ENCODE measurements at places on chromosomes 4 and X. TPM values are rescaled to one million over a fixed set of nuclear protein-coding genes. Genes with fewer than 3 reads are reported as not detected.

DNA sequence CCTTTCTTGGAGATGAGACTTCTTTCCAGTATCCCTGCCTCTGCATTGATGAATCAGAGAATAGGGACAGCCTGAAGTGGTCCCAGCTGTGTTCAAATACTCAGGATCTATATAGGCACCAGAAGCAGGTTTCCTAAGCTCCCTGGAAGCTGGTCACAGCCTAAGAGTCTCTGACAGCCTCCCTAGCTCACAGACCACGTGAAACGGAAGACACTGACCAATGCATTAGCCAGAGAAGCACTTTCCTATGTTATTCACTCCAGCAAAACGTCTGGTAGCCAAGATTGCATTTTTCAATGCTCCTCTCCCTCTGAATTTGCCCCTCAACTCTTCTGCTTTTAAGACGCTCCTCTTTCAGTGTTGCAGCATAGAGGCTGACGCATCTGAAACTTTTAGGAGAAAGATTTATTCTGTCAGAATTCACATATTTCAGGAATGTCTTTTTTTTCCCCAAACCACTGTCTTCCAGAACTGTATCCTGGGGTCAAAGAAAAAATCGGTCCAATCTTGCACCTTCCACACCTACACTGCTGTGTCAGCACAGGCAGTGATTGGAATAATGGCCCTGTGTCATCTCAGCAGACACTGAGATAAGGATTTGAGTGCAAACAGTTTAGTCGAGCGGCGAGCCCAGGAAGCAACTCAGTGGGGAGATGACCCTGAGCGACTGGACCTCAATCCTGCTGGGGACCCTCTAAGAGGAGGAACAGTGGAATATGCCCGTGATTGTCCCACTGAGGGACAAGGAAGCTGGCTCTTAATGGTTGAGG lies 109.4 kb downstream of the SMIM20 start:
- H3K4me3 ChIP-seq, result no peak overlapping the region
- no peaks in the 10 kb centered on the region for H3K36me3 ChIP-seq
- peaks cover 24% of the 10 kb centered on the region for H3K4me1 ChIP-seq
- no peak for DNase-seq
- peak overlapping the region; percentile 47 for H3K27ac ChIP-seq

GRCh38 chr4:23070848-23071570 lies 378.3 kb downstream of the GBA3 start:
- H3K4me3 ChIP-seq, result no peak overlapping the region
- no peak for DNase-seq
- H3K36me3 ChIP-seq, result no peaks in the 10 kb centered on the region
- H3K27ac ChIP-seq, result no peak overlapping the region

GRCh38 chr4:115332078-115332477 lies 218.7 kb upstream of the NDST4 start:
- no peaks in the 10 kb centered on the region for H3K4me1 ChIP-seq
- H3K36me3 ChIP-seq, result no peaks in the 10 kb centered on the region
- no peaks in the 10 kb centered on the region for H3K27me3 ChIP-seq
- H3K4me3 ChIP-seq, result no peak overlapping the region
- H3K27ac ChIP-seq, result no peak overlapping the region

DNA sequence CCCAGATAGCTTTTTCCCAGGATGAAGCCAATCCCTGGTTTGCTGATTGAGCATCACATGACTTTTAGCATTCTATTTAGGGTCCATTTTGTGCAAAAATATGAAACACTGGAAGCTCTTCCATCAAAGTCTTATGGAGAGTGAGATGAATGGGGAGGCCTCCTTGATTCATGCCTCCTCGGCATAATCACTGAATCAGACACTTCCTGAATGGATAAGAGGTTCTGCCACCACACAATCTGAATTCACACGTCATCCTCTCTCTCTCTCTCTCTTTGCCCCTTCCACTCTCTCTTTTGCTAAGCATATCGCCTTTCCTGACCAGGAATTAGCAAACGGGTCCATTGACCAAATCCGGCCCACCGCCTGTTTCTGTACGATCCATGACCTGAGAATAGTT lies 68.7 kb downstream of the CRMP1 start:
- no peaks in the 10 kb centered on the region for H3K36me3 ChIP-seq
- H3K4me3 ChIP-seq, result no peak overlapping the region
- H3K27ac ChIP-seq, result no peak overlapping the region
- no peaks in the 10 kb centered on the region for H3K27me3 ChIP-seq
- H3K4me1 ChIP-seq, result peaks cover 7% of the 10 kb centered on the region
- no peak for DNase-seq

- H3K36me3 ChIP-seq, result no peaks in the 10 kb centered on the region
- H3K4me3 ChIP-seq, result no peak overlapping the region
- H3K27me3 ChIP-seq, result no peaks in the 10 kb centered on the region
- H3K4me1 ChIP-seq, result no peaks in the 10 kb centered on the region
- no peak for DNase-seq
- no peak overlapping the region for H3K27ac ChIP-seq
Observed at GRCh38 chrX:39427906-39428305, 626.6 kb downstream of the MID1IP1 start.

- no peaks in the 10 kb centered on the region for H3K4me1 ChIP-seq
- H3K27me3 ChIP-seq, result no peaks in the 10 kb centered on the region
- no peak overlapping the region for H3K27ac ChIP-seq
- no peak for DNase-seq
- H3K4me3 ChIP-seq, result no peak overlapping the region
Observed at GRCh38 chrX:143648705-143649104, 12.8 kb upstream of the SLITRK4 start.

GRCh38 chr4:6440506-6441201 lies 31.8 kb downstream of the PPP2R2C start:
- no peaks in the 10 kb centered on the region for H3K4me1 ChIP-seq
- no peak for DNase-seq
- H3K4me3 ChIP-seq, result no peak overlapping the region
- H3K27ac ChIP-seq, result no peak overlapping the region
- peaks cover 22% of the 10 kb centered on the region for H3K27me3 ChIP-seq

DNA sequence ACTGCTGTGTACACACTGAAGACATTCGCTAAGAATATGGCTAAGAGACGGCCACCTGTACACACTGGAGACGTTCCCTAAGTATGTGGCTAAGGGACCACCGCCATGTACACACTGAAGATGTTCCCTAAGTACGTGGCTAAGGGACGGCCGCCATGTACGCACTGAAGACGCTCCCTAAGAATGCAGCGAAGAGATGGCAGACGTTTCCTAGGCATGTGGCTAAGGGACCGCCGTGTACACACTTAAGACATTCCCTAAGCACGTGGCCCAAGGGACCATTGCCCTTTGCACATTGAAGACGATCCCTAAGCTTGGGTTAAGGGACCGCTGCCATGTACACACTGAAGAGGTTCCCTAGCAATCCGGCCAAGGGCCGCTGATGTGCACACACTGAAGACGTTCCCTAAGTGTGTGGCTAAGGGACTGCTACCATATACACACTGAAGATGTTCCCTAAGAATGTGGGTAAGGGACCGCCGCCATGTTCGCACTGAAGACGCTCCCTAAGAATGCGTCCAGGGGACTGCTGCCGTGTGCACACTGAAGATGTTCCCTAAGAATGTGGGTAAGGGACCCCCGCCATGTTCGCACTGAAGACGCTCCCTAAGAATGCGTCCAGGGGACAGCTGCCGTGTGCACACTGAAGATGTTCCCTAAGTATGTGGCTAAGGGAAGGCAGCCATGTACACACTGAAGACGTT lies 36.7 kb downstream of the DHRSX start:
- peaks cover 2% of the 10 kb centered on the region for H3K4me1 ChIP-seq
- H3K27me3 ChIP-seq, result no peaks in the 10 kb centered on the region
- no peaks in the 10 kb centered on the region for H3K36me3 ChIP-seq
- no peak for DNase-seq
- no peak overlapping the region for H3K4me3 ChIP-seq

GRCh38 chr4:79663141-79663540 lies 255.1 kb upstream of the GK2 start:
- no peaks in the 10 kb centered on the region for H3K36me3 ChIP-seq
- DNase-seq, result no peak
- H3K27ac ChIP-seq, result no peak overlapping the region

DNA sequence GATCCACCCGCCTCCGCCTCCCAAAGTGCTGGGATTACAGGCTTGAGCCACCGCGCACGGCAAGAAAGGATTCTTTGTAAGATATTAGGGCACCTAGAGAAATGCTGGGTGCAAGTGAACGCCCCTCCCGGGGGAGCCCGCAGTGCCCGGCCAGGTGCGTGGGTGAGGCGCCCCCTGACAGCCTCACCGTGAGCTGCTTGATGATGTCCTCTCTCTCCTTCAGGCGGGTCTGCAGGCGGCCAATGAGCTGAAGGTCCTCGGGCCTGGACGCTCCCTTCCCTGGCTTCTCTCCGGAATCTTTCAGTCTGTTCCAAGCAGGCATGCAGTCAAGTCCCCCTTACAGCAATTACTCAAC lies 21.9 kb downstream of the MED28 start:
- no peaks in the 10 kb centered on the region for H3K4me1 ChIP-seq
- H3K4me3 ChIP-seq, result no peak overlapping the region
- no peak for DNase-seq
- no peaks in the 10 kb centered on the region for H3K27me3 ChIP-seq
- H3K36me3 ChIP-seq, result peaks cover 38% of the 10 kb centered on the region

- H3K4me1 ChIP-seq, result no peaks in the 10 kb centered on the region
- H3K4me3 ChIP-seq, result no peak overlapping the region
- H3K27ac ChIP-seq, result no peak overlapping the region
Observed at GRCh38 chrX:13932416-13932815, 97.3 kb downstream of the GEMIN8 start.

GRCh38 chr4:146261041-146261440 lies 46.7 kb downstream of the REELD1 start:
- no peak overlapping the region for H3K4me3 ChIP-seq
- H3K27ac ChIP-seq, result no peak overlapping the region
- H3K36me3 ChIP-seq, result no peaks in the 10 kb centered on the region
- no peak for DNase-seq

- H3K36me3 ChIP-seq, result no peaks in the 10 kb centered on the region
- no peak overlapping the region for H3K27ac ChIP-seq
- no peak overlapping the region for H3K4me3 ChIP-seq
Observed at GRCh38 chrX:40380655-40381488, 199.9 kb upstream of the ATP6AP2 start.

DNA sequence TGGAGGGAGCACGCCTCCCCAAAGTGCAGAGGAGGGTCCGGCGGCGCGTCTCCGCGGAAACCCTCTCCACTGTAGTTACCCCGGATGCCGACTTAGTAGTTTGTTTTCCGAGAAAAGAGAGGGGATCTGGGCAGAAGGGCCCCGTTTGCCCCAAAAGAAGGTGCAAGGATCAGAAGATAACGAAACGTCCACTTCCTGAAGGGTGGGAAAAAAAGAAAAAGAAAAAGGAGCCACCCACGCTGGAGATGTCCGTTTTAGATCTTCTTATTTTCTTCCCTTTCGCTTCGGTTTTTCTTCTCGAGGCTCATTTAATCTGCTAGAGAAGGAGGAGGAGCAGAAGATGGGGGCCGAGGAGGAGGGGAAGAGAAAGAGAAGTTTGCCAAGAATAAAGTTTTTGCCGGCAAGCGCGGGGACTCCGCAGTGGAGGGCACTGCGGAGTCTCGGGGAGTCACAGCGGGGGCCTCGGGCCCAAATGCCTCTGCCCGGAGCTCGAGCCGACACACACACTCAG lies 517 bp downstream of the LEF1 start:
- H3K4me3 ChIP-seq, result peak overlapping the region; percentile 78
- H3K36me3 ChIP-seq, result no peaks in the 10 kb centered on the region
- H3K27me3 ChIP-seq, result peaks cover 92% of the 10 kb centered on the region

GRCh38 chrX:119492463-119492862 lies 24.2 kb downstream of the SLC25A5 start:
- H3K36me3 ChIP-seq, result no peaks in the 10 kb centered on the region
- H3K27me3 ChIP-seq, result no peaks in the 10 kb centered on the region
- no peak overlapping the region for H3K4me3 ChIP-seq
- peak overlapping the region; percentile 84 for H3K27ac ChIP-seq
- DNase-seq, result no peak

DNA sequence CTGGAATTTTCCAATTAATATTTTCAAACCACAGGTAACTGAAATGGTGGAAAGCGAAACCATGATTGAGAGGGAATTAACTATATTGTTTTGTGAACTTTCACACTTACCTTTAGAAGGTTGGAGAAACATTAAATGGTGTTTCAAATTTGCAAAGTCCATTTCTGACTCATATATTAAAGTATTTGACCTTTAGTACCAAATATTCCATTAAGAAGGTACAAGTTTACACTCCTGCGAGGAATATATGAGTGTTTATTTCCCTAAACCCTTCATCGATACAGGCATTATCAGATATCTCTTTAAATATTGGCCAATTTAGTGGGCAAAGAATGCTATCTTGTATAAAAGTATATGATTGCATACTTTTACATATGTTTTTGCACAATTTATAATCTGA lies 44.1 kb upstream of the NPNT start:
- H3K27ac ChIP-seq, result no peak overlapping the region
- no peaks in the 10 kb centered on the region for H3K27me3 ChIP-seq
- no peak for DNase-seq
- H3K36me3 ChIP-seq, result no peaks in the 10 kb centered on the region
- H3K4me1 ChIP-seq, result no peaks in the 10 kb centered on the region

DNA sequence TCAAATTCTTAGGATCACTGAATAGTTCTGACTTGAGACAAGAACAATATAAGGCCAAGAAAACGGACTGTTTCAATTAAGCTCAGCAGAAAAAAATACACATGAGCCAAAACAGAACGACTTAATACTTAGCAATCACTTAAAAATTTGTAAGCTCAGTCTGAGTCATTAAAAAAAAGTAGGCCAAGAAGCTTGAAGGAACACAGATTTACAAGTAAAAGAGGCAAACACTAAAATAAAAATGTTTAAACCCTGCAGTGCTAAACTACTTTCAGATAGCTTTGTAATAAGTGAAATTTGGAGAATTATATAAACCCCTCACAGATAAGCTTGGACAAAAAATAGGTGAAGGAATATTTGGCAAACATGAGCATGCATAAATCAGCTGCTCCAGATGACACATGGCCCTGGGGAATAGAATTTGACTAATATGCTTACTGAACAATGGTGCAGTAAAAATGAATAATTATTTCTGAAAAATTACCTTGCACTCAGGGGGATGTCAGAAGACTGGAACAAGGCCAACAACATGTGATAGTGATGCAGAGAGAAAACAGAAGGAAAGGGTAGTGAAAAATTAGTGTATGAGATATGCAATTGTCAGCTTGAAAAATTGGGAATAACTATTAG lies 49.6 kb downstream of the LNX1 start:
- H3K4me1 ChIP-seq, result peaks cover 49% of the 10 kb centered on the region
- H3K27me3 ChIP-seq, result no peaks in the 10 kb centered on the region
- no peak overlapping the region for H3K4me3 ChIP-seq
- DNase-seq, result no peak

- no peaks in the 10 kb centered on the region for H3K27me3 ChIP-seq
- no peak overlapping the region for H3K27ac ChIP-seq
Observed at GRCh38 chr4:100098681-100099080, 91.6 kb downstream of the DDIT4L start.

Gene GUCY1B1
- 2.0 TPM for total RNA-seq

Gene VCX3A
- not detected for total RNA-seq

Gene TXK
- 1.9 TPM for total RNA-seq

Gene USP17L29
- total RNA-seq, result not detected

Gene GABRB1
- total RNA-seq, result not detected

Gene GSPT2
- 1.2 TPM for total RNA-seq

Gene FSTL5
- not detected for total RNA-seq

Gene DCUN1D4
- total RNA-seq, result 15.4 TPM
